Activated CD8-positive, alpha-beta memory T cell treated with anti-CD3 and anti-CD28 coated beads for 48 hours (primary cell): ENCODE measurements at places on chromosomes 6 and 20.

- DNase-seq: no peak
Observed at GRCh38 chr6:109118871-109119354, 23.6 kb downstream of the CEP57L1 start.

- DNase-seq: no peak
Observed at GRCh38 chr6:14354919-14355572, 237.5 kb downstream of the CD83 start.

- no peak for DNase-seq
Observed at GRCh38 chr6:144652292-144652891, 367.3 kb downstream of the UTRN start.

DNA sequence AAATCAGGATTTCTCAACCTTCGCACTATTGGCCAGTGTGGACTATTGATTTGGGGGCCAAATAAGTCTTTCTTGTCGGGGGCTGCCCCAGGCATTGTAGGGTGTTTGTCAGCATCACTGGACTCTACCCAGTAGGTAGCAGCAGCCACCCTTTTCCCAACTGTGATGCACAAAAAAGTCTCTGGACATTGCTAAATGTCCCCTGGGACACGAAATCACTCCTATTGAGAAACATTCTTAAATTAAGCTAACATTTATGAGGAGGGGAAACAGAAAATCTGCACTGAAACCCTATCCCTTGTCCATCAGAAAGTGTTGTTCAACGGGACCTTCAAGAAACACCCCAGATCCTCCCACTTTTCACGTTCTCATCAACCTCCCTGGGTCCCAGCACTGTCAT is 54.2 kb downstream of the NFATC2 start:
- no peak for DNase-seq

GRCh38 chr6:37622646-37623071 is 75.0 kb downstream of the MDGA1 start:
- no peak for DNase-seq

DNA sequence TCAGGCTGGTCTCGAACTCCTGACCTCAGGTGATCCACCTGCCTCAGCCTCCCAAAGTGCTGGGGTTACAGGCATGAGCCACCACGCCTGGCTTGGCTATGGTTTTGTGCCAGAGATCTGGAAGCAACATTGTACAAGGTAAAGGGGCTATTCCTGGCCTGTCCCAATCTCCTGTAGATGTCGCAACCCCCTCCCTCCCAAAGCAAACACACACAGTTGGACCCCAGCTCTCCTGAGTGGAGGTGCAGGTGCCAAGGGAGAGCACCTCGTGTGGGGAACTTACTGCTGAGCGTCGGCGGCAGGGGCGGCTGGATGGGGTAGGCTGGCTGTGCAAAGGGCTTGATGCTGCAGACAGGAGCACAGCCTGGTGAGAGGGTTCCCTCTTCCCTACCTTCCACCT is 8.8 kb downstream of the RPL10A start:
- DNase-seq: no peak

GRCh38 chr20:41738604-41739206 is 120.5 kb upstream of the CHD6 start:
- DNase-seq: no peak
